SJCRH30 (cell line): ENCODE measurements at places on chromosomes 3 and 15.

GRCh38 chr15:42784705-42785104 is 47.8 kb upstream of the CDAN1 start:
- peak; percentile 32 for DNase-seq

DNA sequence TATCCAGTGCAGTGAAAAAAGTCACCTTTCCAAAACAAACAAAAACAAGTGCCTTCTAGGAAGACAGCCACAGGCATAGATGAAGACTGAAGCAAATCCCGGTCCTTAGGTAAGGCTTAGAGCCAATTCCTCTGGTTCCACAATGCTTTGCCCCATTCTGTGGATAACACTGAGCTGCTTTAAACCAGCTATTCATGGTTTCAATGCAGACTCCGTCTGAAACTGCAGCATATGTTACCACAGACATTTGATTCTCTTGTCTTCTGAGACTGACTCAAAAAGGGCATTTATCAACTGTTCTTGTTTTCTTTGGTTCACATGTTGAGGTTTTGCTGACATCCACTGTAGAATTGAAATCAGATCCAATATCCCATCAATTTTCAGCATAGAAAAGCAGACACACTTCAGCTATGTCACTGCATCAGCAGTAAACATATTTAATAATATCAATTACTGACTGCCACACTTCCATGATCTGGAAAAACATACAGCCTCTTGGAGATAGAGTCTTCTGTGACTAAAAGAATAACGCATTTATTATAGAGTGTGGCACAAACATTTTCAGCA is 659.3 kb downstream of the ROBO2 start:
- DNase-seq = no peak

GRCh38 chr3:135576751-135577150 is 388.8 kb upstream of the PPP2R3A start:
- DNase-seq = no peak

DNA sequence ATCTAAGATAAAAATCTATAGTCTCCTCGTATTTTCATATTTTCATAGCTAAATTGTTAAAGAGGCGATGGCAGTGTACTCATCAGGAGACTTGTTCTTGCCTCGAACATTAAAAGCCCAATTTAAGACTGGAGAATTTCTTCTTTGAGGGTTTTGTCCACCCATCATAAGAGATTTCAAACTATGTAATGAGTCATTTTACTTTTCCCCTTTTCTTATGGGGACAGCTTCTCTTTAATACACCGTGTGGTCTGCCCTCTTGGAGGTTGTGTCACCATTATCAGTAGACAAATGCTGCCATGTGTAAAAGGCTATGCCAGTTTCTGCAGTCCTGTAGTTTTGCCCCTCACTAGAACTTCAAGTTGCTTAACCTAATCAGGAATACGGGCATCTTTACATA is 16.9 kb downstream of the TGFBR2 start:
- no peak for DNase-seq

DNA sequence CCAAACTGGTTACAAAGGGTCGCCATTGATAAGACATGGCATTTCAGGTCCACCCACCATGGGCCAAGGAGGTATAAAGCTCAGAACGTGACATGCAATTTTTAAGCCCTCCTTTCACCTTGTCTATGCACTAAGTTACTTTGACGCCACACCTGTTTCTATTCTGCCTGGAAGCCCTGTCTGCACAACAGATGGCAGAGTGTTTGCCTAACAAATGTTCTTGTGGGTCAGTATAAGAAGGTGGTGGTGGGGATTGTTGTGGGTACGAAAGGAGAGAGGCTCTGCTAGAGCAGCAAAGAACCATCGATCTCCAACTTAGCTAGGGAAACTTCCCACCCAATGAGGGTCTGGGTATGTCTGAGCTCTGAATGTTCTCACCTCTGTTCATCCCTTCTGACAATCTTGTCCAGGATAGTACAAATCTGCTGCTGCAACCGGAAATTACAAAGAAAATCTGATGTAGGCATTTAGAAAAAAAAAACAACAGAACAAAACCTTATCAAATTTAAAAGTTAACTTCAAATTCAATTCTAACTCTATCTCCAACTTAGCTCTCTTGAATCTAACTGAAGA is 945.0 kb upstream of the CFAP20DC start:
- no peak for DNase-seq

DNA sequence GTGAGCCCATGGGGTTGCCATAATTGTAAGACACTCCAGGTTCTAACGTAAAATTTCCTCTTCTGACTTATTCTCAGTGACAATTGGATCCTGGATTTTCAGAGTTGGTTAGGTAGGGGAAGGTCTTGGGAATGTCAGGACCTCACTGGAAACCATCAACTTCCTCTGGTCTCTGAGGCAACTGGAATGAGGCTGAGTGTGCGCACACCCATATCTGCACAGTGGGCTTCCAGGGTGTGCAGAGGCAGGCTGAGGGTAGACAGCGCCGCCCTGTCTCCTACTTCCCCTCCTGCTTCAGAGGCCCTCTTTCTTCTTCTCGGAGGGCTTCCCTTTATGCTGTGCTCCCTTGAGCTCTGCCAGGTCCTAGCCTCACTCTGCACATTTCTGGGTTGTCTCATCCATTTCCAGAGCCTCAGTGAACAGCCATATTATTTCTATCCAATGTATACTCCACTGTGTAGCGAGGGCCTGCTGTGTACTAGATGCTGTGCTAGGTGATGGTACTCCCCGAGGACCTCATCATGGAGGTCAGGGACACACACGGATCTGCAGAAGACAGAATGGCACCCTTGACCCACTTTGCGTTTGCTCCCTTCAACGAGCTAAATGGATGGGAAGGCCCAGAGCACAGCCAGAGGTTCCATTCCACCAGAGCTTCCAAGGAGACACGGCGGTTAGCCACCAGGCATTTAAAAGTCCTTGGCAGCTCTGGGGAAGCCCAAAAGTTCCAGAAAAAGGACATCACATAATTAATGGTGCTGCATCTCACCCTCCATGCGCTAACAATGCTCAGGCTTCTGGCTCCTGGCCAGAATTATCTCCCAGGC is 18.3 kb downstream of the ACAA1 start:
- DNase-seq = no peak

GRCh38 chr3:150414258-150414657 is 6.2 kb downstream of the TSC22D2 start:
- DNase-seq = peak; percentile 40

DNA sequence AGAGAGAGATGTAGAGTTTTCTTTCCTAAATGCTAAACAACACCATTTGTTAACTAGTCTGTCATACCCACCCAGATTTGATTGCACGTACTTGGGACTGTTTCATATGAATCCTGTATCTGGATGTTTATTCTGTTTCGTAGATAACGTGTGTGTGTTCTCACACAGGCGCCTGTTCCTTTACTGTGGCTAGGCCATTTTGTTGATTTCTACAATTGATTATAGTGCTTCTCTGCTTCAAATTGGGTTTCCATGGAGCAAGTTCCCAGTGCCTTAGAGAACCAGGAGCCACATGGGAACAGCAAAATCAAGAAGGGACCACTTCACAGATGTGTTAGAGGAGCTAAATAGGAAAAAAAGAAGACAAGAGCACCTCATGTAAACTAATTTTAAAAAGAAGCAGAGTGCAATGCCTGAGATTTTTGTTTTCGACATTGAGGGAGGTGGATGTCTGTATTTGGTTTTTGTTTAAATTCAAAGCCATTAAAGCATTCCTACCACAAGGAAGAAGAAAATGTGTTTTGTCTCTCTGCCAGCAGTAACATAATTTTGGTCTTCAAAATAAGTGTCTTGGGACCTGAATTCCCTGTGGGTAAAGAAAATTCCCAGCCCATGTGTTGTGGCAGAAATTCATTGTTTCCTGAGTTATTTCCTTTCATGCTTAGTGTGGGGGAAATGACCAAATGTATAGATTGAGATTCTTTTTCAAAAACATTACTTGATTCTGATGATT is 424.0 kb upstream of the C2CD4B start:
- no peak for DNase-seq

DNA sequence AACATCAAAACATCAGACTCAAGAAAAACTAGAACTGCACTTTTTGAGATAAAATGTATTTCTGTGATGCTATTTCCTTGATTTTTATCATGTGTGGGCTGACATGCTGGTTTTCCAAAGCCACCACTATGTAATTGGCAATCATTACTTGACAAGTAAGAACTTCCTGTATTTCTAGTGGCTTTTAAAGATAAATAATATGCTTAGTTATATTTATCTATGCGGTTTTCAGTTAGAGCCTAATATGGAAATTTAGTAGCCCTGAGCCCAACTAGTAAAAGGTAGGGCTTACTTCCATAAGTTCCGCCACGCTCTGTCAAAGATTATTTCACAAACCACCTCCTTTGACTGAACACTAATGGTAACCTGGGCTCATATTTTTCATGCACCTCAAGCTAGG is 91.6 kb downstream of the PPARG start:
- DNase-seq = no peak

- peak; percentile 20 for DNase-seq
Observed at GRCh38 chr3:159418571-159419526, 569.8 kb upstream of the IL12A start.

DNA sequence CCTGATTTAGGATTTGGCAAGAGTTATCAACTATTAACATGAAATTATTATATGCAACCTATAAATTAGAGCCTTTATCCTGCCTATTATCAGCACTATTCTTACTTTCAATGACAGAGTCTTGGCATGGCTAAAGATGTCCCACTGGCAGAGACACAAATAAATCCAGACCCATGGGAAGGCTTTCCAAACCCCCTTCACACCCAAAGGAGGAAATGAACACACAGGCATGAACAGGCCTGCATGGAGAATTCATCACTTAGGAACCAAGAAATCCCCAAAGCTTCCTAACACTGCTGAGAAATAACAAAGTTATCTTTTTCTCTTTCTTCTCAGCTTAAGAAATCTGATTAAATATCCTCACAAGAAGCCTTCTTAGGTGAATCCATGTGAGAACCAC is 213.9 kb downstream of the OCA2 start:
- no peak for DNase-seq

DNA sequence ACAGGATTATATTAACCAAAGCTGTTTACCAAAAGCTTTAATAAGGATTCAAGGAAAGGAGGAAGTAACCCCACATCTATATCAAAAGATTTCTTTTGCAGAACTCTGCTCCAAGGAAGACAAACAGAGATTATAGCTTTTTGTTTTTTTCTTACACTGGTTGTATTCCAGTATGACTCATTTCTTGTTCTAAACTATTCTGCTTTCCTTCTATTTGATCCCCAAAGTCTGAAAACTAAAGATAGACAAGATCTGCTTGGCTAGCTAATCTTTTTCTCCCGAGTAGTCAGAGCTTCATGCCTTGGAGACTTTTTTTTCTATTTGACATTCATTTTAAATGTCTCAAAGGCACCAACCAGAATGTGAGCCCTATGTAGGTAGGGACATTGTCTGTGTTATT is 36.8 kb upstream of the FRMD5 start:
- no peak for DNase-seq

- DNase-seq = peak; percentile 50
Observed at GRCh38 chr15:80832686-80833085, 53.5 kb downstream of the CEMIP start.

DNA sequence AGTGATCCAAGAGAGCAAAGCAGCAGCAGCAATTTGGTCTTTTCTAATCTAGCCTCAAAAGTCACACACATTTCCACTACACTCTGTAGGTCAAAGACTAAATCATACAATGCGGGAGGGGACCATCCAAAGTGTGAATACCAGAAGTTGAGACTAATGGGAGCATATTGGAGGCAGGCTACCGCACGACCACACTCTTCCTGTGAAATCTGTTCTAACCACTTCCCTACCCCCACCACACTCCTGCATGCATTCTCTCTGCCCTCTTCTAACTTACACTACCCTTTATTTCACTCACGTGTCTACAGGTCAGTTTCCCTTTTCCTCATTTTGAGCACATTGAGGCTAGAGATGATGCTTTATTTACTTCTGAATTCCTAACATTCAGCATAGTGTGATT is 23.7 kb upstream of the PRTG start:
- DNase-seq = no peak

DNA sequence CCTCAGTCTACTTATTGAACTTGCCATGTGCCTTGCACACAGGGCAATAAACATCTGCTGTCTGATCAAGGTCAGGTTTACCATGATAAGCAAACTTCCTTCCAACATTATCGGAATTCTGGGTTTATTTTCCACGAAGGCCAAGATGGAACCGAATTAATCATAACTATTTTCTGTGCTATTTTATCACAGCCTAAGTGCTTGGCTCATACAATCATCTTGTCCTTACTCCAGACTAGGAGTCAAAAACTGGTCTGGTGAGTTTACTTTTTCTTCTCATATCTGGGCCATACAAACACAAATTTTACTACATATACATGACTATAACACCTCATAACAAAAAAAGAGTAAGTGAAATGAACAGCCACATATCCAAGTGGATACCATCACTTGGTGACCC is 2.3 kb downstream of the FBN1 start:
- DNase-seq = no peak

DNA sequence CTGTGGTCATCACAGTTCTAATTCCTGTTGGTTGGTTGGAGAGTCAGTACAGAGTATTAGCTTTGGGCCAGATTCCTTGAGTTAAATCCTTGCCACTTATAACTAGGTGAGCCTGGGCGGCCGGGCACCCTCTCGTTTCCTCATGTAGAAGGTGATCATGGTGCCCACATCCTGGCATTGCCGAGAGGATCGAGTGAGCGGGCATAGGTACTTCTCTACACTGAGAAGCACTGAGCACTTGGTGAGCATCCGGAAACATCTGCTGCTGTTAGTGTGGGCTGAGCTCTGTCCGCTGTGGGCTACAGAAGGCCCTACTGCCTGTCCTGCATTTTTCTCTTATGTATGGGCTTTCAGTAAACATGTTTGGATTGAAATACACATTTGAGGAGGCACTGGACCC is 96.2 kb downstream of the CACNA1D start:
- DNase-seq = no peak

- DNase-seq = no peak
Observed at GRCh38 chr3:27454914-27455313, 29.3 kb downstream of the SLC4A7 start.

DNA sequence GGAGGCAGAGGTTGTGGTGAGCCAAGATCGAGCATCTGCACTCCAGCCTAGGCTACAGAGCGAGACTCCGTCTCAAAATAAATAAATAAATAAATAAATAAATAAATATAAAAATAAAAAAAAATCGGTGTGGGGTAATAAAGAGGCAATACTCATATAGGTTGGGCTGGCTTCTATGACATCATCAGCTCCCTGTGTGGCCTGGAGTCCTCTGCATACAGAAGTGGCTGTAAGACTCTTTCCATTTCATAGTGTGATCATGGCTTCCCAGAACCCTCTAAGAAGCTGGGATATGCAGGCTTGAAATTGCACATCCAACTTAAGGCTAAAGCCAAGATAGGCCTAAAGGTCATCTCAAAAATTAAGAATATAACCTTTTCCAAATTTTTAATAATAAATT is 101.6 kb downstream of the ZIC4 start:
- DNase-seq = peak; percentile 40

GRCh38 chr3:39124876-39125840 is 17.7 kb downstream of the TTC21A start:
- DNase-seq = peak; percentile 16
